ENCODE measurements at places on chromosomes 6 and 20.

- DNase-seq: no peak
Measured at GRCh38 chr6:80277501-80277900, 171.0 kb downstream of the BCKDHB start.

DNA sequence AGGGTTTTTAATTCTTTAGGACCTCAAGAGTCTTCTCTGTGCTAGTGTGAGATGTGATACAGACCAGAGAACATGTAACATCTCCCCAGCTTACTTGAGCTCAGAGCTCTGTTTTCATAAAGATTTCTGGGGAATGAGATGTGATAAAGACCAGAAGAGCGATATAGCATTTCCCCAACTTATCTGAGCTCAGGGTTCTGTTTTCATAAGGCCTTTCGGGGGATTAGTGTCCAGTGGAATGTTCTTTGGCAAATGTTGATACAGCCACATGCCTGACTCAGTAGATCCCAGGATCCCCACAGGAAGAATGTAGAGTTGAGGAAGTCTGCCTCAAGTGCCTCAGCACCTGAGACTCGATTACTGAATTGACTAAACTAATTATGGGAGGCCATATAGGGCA is 18.7 kb upstream of the TOP1 start:
- no peak for DNase-seq

DNA sequence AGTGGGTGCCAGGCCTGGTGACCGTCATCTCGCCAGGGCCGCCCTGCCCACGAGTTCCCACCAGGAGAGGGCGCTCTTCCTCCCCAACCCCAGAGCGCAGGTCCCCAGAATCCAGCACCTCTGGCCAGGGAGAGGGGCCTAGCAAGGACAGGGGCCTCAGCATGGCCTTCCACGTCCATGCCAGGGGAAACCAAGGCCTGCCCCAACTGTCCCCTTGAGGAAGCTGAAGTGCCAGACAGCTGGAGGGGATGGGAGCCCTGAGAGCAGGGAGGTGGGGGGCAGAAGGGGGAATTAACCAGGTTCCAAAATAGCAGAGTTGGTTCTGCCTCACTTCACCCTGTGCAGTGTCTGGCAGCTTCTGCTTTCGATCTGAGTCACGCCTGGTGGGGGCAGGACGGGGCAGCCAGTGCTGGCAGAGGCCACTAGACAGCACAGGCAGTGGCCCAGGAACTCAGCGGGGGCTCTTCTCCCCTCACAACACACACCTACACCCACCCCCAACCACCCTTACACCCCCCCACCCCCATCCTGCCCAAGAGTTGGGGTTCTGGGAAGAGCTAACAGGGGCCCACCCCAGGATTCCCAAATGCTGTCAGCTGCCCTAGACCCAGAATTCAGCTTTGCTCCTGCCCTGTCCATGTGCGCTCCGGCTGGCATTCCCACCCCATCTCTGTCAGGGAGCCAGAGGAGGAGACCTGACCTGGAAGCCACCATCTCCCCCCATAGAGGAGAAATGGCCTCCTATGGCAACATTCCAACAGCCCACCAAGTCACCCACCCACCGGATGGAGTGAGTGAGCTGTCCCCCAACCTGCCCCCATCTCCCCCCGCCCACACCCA is 29.2 kb downstream of the TFEB start:
- peak; percentile 68 for DNase-seq

- DNase-seq: no peak
Measured at GRCh38 chr6:114064862-114065261, 93.9 kb upstream of the HDAC2 start.

DNA sequence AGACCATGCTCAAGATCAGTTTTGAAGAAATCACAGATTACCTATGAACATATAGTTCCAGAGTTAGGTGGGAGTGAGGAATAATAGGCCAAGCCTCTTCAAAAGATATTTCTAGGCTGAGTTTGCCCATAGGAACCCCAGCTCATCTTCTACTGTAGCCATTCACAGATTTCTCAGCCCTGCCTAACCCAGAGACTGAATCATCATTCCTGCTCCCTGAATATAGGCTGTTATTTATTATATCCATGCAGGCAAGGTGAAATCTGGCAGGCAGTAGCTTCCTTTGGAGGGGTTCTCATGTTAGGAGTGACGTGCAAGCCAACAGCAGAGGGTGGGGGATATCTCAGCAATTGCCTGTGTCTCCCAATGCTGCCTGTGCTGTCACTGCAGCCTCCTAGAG is 25.6 kb upstream of the ADGRF4 start:
- DNase-seq: no peak

- no peak for DNase-seq
Measured at GRCh38 chr6:108294297-108294726, 542 bp upstream of the AFG1L start.

DNA sequence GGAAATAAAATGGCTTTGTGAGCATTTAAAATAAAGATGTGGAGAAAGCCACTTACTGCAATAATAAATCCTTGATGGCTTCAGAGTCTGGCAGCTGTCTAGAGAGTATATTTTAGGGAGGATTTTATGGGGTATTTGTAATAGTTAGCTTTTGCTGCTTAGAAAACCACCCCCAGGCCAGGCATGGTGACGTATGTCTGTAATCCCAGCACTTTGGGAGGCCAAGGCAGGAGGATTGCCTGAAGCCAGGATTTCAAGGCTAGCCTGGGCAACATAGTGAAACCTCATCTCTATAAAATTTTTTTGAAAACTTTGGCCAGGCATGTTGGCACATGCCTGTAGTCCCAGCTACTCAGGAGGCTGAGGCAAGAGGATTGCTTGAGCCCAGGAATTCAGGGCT is 63.8 kb downstream of the ISM1 start:
- DNase-seq: no peak

GRCh38 chr6:154996841-154997311 is 1.8 kb downstream of the TIAM2 start:
- no peak for DNase-seq

GRCh38 chr6:77397561-77397960 is 65.7 kb downstream of the HTR1B start:
- DNase-seq: no peak

GRCh38 chr6:80938131-80938530 is 814.4 kb downstream of the TENT5A start:
- DNase-seq: no peak

- peak; percentile 38 for DNase-seq
Measured at GRCh38 chr20:33685328-33686099, 671 bp downstream of the E2F1 start.

GRCh38 chr6:139174961-139175360 is 40.1 kb downstream of the HECA start:
- no peak for DNase-seq

DNA sequence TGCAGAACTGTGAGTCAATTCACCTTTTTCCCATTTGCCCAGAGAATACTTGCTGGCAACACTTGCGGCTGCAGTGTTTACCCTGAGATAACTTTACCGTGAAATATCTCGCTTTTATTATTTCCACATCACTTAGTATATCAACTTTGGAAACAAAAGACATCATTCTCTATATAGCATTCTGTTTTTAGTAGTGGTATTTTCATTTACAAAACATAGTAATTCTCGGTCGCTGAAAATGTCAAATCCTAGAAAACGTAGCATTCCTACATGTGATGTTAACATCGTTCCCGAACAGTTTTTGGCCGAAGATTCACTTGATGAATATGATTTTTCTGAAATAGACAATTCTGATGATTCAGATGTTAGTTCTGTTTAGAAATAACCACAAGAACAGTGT is 52.0 kb downstream of the NHLRC1 start:
- DNase-seq: no peak

GRCh38 chr6:46491628-46492547 is 639 bp upstream of the RCAN2 start:
- no peak for DNase-seq

DNA sequence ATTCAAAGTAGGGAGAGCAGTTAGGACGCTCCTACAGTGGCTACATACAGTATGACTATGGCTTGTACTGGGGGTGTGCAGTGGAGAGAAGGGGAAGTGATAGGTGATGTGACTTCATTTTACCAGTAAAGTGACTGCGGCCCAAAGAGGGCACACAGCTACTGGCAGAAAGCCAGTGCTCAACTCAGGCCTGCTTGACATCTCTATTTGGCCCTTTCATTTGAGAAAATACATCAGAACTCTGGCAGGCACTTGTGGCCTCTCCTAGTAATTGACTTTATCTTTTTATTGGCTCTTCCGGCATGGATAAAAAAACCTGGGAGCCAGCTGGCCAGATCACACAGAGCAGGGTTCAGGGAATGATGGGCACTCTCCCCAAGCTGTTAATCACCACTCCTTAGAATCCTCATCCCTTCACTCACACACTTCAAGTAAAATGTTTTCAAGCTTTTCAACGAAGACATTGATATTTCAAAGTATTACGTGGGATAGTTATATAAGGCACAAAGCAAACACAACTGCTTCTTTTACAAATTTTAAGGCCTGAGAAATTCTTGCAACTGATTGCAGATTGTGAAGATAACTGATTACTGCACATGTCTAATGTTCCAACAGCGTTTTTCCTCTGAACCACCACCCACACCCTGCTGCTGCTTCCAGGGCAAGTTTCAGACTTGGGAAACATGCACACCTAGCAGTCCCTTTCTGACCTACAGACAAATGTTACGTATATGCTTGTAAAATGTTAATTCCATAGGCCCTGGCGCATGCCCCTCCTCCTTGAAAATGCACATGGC is 73.5 kb downstream of the TNFRSF21 start:
- no peak for DNase-seq

GRCh38 chr6:5205035-5205507 is 55.7 kb downstream of the LYRM4 start:
- no peak for DNase-seq

- no peak for DNase-seq
Measured at GRCh38 chr20:56371977-56372376, 13.2 kb downstream of the FAM210B start.

GRCh38 chr20:50369225-50370035 is 140.8 kb upstream of the PTPN1 start:
- no peak for DNase-seq

- DNase-seq: no peak
Measured at GRCh38 chr20:36745234-36745926, 510 bp downstream of the NDRG3 start.

DNA sequence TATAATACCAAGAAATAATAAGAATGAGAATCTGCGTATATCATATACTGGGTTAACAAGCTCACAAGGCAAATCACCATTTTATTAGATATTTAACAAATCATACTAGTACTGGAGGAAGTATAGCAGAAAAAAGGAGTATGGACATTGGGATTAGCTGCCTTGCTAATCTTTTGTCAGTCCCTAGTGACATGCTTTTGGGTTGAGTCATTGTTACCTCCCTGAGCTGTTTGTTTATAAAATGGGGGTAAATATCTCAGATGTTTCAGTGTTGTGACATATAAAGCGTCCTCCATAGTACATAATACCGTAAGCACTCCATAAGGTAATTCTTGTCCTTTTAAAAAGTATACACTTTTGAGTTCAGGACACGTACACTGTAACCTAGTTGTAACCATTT is 107.0 kb downstream of the ESR1 start:
- DNase-seq: no peak

GRCh38 chr6:39880594-39880993 is 53.7 kb downstream of the MOCS1 start:
- DNase-seq: no peak

DNA sequence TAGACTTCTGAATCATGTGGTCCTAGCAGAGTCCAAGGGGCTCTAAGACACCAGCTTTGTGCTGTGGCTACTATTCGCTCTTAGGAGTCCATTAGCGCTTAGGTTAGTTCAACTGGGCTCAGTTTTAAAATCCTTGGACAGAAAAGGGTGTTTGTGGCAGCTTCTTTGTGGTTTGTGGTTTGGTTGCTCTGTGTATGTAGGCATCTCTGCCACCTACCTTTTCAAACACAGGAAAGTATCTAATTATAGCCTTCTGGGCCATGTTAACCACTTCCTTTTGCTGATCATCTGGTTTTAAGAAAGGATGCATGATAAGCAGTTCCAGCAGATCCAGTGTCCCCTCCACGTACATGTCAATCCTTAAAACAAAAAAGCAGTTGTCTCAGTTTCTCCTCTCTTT is 10.8 kb downstream of the GSTA4 start:
- DNase-seq: peak; percentile 73

GRCh38 chr6:131036601-131037000 is 26.4 kb downstream of the EPB41L2 start:
- no peak for DNase-seq

DNA sequence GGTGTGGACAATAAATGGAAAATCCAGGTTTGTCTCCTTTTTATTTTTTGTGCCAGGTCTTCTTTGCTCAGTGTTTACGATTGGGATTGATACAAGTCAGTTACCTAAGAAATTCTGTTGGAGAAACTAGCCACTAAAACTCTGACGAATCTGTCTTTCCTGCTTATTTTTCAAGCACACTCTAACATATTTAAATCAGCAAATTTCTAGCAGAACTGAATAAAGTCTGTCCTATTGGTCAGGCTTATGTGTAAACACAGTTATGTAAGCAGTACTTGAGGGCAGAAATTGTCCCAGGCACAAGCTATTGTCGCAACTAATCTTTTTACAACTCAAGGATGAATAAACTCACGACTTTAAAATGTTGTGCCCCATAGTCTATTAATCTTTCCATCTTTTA is 12.1 kb upstream of the EXOC2 start:
- DNase-seq: no peak

GRCh38 chr6:75446241-75446880 is 47.2 kb downstream of the FILIP1 start:
- no peak for DNase-seq

DNA sequence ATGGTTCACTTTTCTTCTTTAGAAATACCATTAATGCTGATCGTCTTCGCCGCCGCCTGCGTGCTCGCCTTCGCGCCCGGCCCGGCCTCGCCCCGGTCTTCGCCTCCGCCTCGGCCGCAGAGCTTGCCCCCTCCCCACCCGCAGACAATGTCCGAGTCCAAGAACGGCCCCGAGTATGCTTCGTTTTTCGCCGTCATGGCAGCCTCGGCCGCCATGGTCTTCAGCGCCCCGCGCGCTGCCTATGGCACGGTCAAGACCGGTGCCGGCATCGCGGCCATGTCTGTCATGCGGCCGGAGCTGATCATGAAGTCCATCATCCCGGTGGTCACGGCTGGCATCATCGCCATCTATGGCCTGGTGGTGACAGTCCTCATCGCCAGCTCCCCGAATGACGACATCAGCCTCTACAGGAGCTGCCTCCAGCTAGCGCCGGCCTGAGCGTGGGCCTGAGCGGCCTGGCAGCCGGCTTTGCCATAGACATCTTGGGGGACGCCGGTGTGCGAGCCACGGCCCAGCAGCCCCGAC is 4.8 kb upstream of the PRPH2 start:
- DNase-seq: no peak

GRCh38 chr6:23027281-23027680 is 457.9 kb downstream of the HDGFL1 start:
- DNase-seq: no peak

GRCh38 chr6:27753668-27754407 is 158.4 kb downstream of the OR2B2 start:
- peak; percentile 75 for DNase-seq

- peak; percentile 56 for DNase-seq
Measured at GRCh38 chr6:45922728-45923351, 92.8 kb downstream of the CLIC5 start.

DNA sequence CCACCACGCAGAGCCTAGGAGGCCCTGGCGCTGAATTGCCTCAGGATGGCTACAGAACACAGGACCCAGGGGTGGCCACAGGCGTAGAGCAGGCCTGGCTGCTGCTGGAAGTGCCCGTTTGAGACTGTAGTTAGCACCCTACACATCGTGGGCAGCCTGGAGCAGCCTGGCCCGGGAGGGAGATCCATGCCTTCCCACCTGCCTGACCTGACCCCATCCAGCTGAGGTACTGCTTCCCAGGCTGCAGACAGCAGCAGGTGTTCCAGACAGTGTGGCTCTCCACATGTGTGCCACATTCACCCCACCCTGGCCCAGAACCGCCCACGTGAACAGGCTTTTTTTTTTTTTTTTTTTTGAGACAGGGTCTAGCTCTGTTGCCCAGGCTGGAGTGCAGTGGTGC is 20.9 kb upstream of the MAP1LC3A start:
- no peak for DNase-seq
